ENCODE measurements at places on chromosomes 16 and 17.

- DNase-seq = no peak
Measured at GRCh38 chr17:56880133-56880532, 33.7 kb downstream of the TRIM25 start.

DNA sequence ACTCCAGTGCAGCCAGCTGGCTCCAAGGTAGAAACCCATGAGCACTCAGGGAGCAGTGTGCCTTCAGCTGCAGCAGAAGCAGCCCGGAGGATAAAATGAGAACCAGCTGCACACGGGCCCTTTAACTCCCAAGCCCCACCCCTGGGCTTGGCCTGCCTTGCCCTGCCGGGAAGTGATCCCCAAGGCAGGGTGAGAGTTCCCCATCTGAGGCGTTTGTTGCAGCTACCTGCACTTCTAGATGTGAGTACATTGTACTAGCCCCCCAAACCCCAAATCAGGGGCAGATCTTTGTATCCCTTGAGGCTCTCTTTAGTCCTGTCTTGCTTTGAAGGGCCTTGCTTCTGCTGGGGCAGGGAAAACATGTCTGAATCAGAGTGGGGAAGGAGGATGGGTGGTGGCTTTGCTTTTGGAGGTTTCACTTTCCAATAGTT is at the start of gene MVP:
MVP (plus strand) TSS at position 192 of the 431 bp plus-strand sequence. CDS start 10,088 bp downstream, outside the sequence.
- peak; percentile 72 for DNase-seq

- peak; percentile 43 for DNase-seq
Measured at GRCh38 chr16:67349172-67349571, 22.6 kb downstream of the LRRC36 start.

GRCh38 chr17:37605813-37606505 is 3.3 kb downstream of the SYNRG start:
- no peak for DNase-seq

DNA sequence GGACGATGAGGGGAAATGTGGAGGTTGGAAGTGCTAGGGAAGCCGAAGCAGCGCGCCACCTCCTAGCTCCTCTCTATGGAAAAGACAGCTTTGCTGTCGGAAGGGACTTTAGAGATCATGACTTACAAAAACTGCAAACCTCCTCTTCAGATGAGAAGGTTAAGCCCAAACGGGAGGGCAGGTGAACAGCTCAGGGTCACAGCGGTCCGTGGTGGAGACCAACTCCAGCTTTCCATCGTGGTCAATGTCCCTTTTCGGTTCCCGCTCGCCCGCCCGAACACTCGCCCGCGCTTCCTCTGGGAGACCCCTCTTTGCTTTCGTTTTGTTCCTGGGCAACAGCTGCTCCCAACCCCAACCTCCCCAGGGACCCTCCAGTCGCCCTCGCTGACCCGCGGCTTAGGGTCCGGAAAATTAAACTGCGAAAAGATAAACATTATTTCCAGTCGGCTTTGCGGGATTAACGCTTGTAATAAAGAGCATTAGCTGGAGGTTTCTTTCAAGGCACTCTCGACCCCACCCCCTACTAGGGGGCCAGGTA is 7.7 kb downstream of the IRX6 start:
- no peak for DNase-seq

- no peak for DNase-seq
Measured at GRCh38 chr17:49509588-49509917, 14.5 kb downstream of the NGFR start.

- DNase-seq = no peak
Measured at GRCh38 chr16:84598360-84598759, 19.5 kb downstream of the COTL1 start.

GRCh38 chr16:58393138-58393504 is 850 bp downstream of the GINS3 start:
- peak; percentile 22 for DNase-seq

DNA sequence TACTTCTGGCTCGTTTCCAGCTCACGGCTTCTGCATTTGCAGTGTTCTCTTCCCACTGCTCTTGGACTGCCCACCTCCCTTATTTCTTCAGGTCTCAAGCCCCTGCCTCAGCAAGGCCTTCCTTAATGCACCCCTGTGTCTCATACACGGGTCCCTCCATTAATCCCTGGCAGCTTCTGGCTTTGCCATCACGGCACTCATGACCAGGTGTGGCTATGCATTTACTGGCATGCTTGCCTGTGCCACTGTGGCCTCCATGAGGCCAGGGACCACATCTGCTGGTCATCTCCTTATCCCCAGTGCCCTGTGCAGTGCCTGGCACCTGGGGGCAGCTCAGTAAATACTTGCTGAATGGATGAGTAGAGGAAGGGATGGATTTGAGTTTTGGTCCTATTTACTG is 114.1 kb downstream of the C16orf78 start:
- DNase-seq = no peak

GRCh38 chr17:45288825-45289224 is 26.9 kb upstream of the SPATA32 start:
- no peak for DNase-seq

DNA sequence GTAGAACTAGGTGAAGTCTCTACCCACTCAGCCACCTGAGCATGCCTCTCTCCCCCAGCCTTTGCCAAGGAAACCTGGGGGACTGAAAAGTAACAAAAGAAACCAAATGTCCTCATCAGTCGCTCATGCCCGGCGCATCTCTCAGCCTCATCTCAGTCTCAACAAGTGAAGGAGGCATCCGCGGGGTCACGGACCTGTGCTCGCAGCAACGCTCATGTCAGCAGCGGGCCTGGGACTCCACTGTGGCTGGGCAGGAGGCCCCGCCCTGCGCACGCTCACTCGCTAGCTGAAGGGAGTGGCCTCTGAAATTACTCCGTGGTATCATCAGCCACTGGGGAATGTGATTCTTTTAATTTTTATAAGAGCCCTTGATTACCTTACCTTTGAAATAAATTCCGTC is 31.3 kb downstream of the MAP1LC3B start:
- DNase-seq = no peak

DNA sequence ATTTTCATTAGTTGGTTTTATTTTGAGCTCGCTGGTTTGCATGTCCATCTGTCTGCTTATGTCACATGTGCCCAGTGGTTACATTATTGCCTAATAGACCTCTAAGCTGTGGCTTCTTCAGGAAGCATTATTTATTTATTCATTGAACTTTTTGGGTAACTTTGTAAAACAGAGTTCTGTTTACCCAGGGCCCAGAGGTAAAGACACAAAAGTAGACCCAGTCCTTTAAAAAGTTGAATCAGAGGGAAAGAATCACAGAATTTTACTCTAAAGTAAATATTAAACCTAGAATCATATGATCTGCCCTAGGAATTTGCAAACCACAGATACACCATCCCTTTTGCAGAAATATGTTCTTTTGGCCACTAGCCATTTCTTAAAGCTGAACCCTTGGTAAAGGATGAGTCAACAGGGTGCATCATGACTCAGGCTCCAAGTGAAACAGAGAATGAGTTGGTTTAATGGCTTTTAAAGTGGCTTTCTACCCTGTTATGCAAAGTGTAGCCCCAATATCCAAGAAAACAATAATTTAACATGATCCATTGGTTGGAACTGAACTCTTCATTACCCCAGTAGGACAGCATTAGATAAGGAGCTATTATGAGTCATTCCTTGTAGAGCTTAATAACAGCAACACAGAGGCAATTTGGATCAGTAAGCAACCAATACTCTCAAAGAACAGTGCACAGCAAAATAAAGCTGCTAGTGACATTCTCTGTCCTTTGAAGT is 236.3 kb downstream of the KCNJ2 start:
- DNase-seq = peak; percentile 96

GRCh38 chr17:3557768-3558583 is at the start of gene TRPV3:
TRPV3 (minus strand) TSS chr17:3557812; CDS start chr17:3554850, 2,962 bp downstream.
- no peak for DNase-seq

- DNase-seq = no peak
Measured at GRCh38 chr17:81050645-81051625, 16.0 kb downstream of the BAIAP2 start.

DNA sequence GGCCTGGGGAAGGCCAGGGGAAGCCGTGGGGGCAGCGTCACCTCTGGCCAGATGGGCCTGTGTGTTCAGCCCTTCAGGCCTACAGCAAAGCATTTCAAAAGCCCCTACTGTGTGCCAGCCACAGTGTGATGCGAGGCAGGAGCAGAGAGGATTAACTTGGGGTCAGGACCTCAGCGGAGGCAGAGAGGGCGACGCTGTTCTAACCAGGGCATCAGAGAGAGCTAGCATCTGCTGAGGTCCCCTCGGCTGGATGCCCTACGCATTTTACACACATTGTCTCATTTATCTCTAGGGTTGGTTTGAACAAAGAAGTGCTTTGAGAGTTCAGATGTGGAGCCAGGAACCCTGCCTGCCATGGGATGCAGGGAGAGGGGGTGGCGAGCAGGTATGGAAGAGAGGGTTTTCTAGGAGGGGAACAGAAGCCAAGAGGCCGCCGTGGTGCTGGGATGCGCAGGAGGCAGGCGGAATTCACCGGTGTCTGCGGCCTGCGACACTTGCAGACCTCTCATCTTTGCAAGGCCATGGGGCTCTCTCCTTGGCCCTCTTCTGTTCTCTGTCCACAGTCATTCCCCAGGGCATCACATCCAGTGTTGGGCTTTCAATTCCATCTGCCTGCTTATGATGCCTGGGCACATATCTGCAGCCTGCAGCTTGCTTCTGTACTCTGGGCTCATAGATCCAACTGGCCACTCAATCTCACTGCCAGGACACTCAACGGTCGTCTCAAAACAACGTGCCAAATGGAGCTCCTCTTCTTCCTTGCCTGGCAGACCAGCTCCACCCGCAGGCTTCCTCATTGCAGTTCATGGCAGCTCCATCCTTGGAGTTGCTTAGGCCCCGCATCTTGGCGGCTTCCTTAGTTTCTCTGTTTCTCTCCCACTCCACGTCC is 8.1 kb upstream of the NKD1 start:
- DNase-seq = no peak

GRCh38 chr16:49621241-49622083 is 234.4 kb downstream of the ZNF423 start:
- DNase-seq = peak; percentile 73

- DNase-seq = no peak
Measured at GRCh38 chr16:31335431-31335830, 19.5 kb upstream of the ITGAX start.

- DNase-seq = no peak
Measured at GRCh38 chr17:78966910-78967600, 12.7 kb downstream of the LGALS3BP start.

DNA sequence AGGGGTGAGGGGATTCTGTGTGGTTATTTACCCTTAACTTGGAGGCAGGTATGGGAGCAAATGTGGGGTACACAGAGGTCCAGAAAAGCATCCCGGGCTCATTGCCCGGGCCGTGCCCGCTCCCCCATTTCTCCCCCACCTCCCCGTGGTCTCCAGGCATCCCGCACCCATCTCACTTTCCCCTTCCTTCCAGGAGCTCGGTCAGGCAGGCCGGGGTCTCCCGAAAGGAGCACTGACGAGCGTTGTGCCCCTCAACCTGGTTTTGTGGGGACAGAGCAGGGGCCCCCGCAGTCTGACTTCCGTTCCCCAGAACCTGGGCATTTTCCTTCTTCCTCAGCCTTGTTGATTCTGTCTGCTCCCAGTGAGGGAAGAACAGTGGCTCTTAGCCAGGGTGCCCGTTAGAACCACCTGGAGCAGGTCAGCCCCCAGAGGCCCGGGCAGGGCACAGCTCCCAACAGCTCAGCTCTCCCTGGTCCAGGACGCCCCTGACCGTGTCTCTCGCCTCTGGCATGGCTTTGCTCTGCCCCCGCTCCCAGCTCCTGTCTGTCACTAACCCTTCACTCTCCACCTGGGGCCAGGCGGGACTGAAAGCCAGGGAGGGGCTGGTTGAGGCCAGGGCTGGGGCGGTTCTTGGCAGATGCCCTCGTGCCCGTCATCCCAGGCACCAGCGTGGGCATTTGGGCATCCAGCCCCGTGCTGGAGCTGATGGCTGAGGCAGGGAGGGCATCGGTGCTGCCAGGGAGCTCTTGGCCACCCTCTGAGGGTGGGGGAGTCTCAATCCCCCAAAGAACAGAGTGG is 12.5 kb upstream of the NUDT16L1 start:
- DNase-seq = no peak

DNA sequence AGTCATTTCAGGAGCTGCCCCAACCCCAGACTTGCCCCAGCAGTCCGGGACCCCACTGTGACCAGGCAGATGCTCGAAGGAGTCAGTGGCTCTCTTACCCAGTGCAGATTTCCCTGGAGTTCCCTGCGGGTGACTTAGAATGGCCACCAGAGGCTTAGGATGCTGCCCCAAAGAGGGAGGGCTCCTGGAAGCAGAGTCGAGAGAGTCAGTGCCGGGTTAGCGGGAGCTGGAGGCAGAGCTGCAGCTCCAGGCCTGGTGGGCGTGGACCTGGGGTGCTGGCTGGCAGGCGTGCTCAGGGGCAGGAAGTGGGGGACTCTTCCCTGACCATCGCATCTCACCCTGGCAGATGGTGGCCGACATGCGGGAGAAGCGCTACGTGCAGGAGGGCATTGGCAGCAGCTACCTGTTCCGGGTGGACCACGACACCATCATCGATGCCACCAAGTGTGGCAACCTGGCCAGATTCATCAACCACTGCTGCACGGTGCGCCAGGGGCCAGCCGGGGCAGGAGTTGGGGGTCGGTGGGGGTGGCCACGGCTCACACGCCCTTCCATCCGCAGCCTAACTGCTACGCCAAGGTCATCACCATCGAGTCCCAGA is 1.6 kb upstream of the HSD3B7 start:
- no peak for DNase-seq

- DNase-seq = no peak
Measured at GRCh38 chr17:50902372-50903353, 36.5 kb upstream of the TOB1 start.

GRCh38 chr17:28338056-28338768 is 2.7 kb downstream of the TNFAIP1 start:
- DNase-seq = peak; percentile 70

- peak; percentile 25 for DNase-seq
Measured at GRCh38 chr17:76793775-76794174, 55.9 kb downstream of the MFSD11 start.

GRCh38 chr17:48611681-48612455 is 1.1 kb upstream of the HOXB7 start:
- DNase-seq = no peak

DNA sequence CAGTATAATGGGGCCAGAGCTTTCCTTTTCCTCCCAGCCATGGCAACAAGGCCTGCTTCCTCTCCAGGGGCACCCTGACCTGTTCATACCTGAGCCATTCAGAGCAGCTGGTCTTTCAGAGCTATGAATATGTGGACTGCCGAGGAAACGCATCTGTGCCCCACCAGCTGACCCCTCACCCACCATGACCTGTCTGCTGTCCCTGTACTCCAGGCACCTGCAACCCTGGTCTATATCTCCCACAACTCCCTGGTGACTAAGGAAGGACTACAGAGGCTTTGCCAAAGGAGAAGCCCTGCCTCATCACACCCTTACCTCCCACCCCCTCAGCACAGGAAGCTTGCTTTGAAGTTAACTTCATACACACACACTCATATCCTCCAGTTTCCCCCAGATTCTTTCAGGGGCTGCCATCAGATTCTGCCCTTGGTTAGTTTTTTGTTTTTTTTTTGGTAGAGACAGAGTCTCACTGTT is 6.0 kb downstream of the TMEM106A start:
- DNase-seq = no peak

- DNase-seq = no peak
Measured at GRCh38 chr16:2858245-2859025, 465 bp upstream of the PRSS22 start.

DNA sequence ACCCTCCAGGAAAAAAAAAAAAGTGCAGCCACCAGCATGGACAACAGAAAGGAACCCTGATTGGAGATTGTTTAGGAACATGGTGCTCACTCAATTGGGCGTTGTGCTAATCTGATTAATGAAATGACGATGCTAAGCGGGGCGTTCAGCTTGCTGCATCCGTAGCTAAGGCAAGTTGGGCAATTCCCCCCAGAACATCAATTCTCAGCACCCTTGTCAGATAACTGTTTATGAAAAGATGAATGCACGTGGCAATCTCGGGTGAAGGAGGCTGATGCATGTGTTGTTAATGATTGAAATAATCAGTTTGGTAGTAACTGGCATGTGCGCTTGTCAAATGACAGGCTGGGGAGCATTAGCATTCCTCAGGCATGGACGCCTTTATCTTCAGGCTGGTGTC is 57.0 kb downstream of the HS3ST3A1 start:
- DNase-seq = no peak

All from fibroblast of skin of scalp (primary cell).